SW480 (cell line): ENCODE measurements at places on chromosomes 4 and X.
A peak's percentile ranks its signal among the peaks of the same experiment; 100 is the strongest.

DNA sequence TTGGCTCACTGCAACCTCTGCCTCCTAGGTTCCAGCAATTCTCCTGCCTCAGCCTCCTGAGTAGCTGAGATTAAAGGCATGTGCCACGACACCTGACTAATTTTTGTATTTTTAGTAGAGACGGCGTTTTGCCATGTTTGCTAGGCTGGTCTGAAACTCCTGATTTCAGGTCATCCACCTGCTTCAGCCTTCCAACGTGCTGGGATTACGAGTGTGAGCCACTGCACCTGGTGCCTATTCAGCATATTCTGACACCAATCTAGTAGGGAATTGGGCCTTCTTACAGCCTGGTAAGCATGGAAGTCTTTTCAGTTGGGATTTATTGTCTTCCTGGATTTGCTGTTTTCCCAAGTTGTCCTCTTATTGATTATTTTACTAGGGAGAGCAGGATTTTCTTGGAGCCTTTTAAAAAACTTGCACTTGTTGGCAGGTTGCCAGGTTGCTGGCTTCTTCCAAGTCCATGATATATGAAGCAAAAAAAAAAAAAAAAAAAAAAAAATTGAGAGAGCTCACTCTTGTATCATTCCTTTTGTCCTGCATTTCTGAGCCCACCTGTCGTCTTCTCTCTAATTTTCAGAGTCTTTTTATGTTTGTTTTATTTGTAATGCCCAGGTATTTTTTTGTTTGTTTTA, 43.7 kb downstream of the TMPRSS11E start:
- DNase-seq = no peak

- DNase-seq = peak; percentile 27
These were observed 51.9 kb downstream of the CC2D2A start for GRCh38 chr4:15521442-15522039.

- DNase-seq = no peak
These were observed 26.8 kb downstream of the CRMP1 start for GRCh38 chr4:5865896-5866599.

GRCh38 chr4:7054106-7054880, 11.1 kb downstream of the TADA2B start:
- DNase-seq = no peak

GRCh38 chrX:143017272-143017671, 8.5 kb upstream of the SPANXN4 start:
- no peak for DNase-seq

GRCh38 chr4:28636971-28637370, 1776.3 kb downstream of the STIM2 start:
- no peak for DNase-seq

DNA sequence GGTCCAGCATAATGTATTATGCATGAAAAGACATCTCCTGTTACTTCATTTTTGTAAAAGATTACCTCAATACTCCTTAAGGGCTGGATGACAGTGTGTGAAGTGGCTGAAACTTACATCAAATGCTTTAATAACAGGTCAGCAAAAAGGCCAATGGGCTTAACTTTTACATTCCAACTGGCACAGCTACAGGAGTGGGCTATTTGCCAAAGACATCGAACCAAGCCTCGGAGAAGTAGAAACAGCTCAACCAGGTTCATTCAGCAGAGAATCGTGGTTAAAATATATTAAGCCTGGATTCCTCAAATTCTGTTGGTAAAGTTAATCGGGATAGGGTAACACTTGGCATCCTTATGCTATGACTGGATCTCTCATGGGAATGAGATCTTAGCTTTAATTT, 639.7 kb downstream of the TRIML1 start:
- no peak for DNase-seq

DNA sequence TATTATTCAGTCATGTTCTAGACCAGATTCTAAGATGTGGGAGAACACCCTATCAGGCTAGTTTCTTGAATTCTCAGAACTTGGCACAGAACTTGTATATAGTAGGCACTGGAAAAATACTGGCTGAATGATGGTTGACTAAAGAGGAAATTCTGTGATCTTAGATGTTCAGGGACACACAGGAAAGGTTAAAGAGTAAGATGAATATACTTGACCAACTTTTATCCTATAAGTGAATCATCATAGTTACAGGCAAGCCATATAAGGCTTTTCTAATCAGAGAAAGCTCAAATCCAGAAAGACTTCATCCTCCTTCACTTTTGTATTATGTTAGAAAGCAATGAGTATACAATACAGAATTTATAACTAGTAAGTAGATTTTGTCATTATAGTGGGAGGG, 53.8 kb downstream of the SEPTIN11 start:
- DNase-seq = no peak

GRCh38 chrX:42976746-42977366, 198.9 kb upstream of the PPP1R2C start:
- DNase-seq = no peak

DNA sequence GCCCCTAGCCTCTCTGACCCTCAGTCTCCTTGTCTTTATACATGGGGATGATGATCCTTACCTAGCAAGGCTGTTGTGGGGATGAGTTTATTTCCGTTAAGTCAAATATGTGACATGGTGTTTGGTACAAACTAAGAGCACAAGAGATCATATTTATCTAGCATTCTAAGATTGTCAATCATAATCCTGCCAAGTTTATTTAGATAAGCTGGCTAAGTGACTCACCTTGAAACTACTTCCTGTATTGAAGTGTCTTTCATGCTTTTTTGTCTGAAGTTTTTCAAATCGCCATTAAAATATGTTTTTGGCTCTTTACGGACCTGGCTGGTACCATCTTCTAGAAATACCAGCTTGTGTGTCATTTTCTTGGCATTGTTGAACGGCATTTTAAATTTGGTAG, 30.7 kb downstream of the MAP7D3 start:
- DNase-seq = peak; percentile 1

DNA sequence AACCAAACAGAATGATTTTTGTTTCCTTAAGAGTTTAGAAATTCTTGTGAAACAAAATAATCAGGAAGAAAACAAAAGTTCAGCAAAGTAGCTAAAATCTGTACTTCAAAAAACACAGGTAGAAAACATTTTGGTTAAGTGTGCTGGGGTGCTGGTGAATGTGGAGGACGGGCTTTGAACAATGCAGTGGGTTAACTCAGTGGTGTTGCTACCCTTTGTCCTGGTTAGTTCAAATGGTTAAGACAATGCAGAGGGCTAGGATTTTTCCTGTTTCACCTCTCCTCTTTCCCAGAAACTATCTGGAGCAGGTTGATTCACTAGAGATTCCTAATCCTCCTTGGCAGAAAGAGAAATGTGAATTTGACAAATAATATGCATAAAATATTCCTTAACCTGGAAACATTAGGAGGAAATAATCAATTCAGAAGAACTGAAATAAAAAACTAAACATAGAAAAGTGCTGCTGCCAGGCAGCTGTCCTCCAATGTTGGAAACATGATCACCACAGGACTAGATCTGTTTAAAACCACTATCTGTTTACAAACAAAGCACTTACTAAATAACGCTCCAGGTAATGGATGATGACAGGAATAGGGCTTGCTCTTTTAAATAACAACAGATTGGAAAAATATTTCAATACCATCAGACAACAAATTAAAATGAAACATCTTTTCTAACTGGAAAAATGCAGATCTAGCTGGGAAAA, 148.9 kb downstream of the MAML3 start:
- DNase-seq = no peak

DNA sequence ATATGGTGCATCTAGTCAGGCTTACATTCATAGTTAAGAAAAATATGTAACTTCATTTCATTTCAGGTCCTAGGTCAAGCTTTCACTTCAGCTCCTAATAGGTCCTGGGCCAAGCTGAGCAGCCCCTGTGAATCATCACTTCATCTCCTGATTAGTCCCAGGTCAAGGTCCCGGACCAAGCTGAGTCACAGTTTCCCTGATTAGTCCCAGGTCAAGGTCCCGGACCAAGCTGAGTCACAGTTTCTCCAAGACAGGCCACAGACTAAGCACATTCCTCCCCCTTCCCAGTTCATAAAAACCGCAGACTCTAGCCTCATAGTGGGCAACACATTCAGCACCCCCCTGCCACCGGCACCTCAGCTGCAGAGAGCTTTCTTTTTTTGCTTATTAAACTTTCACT, 1331.8 kb downstream of the PCDH19 start:
- no peak for DNase-seq

DNA sequence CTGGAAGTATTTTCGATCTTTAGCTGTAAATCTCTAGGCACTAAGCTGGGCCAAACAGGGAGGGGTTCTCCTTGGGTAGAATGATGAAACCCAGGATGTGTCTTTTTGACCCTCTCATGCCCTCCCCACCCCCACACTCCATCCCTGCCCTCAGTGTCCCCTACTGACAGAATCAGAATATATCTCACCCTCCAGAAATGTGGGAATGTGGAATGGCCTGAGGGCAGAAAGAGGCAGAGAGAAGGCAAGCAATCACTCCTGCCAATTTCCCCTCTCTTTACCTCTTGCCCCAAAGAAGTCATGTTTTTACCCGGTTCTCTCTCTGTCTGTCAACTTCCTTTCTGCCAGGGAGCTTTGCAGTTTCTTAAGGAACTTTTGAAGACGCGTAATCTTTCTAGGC, 34.4 kb downstream of the RAP2C start:
- no peak for DNase-seq
